ENCODE measurements at places on chromosomes 6 and 20. TPM values are rescaled to one million over a fixed set of nuclear protein-coding genes. Genes with fewer than 3 reads are reported as not detected.

DNA sequence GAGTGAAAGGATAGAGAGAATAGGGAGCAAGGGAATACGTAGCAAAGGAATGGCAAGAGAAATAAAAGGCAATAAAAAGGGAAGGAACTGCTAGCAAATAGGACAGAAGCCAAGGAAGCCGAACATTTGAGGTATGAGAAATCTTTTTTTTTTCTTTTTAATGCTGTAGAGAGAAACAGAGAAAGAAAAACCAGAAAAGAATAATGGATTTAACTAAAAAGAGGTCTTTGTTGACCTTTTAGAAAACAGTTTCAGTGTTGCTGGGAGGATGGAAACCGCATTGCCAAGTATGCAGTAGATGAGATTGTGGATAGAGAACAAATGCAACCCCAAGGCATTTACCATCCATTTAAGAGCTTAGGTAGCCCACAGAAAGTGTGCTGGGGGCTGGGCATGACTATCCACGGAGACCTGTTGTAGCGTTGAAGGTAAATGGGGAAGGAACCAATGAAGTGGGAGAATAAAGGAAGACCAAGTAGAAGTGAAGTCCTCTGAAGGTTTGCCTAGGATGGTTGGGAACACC is 23.3 kb upstream of the C6orf62 start:
- H3K4me1 ChIP-seq, result peaks cover 24% of the 10 kb centered on the region
- H3K27me3 ChIP-seq, result no peaks in the 10 kb centered on the region
- peak overlapping the region; percentile 99 for H3K27ac ChIP-seq
- H3K4me3 ChIP-seq, result no peak overlapping the region

DNA sequence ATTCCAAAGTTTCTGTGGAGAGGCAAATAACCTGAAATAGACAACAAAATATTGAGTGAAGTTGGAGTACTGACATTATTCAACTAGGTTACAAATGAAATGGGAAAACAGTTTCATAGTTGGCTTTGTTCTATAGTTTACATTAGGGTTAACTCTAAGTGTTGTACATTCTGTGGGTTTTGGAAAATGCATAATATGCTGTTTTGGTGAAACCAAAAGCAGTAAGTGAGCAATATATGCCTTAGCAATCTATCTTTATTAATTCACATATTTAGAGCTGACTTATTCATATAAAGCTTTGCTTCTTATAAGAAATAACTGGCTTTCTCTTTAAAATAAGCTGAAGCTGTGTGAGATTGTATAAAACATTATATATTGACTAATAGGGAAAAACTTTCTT is 157.5 kb upstream of the AHI1 start:
- no peak overlapping the region for H3K27ac ChIP-seq
- no peak overlapping the region for H3K4me3 ChIP-seq
- H3K4me1 ChIP-seq, result no peaks in the 10 kb centered on the region
- H3K27me3 ChIP-seq, result no peaks in the 10 kb centered on the region

GRCh38 chr20:38926934-38927616 is 858 bp downstream of the FAM83D start:
- H3K4me1 ChIP-seq, result peaks cover 6% of the 10 kb centered on the region
- no peak for DNase-seq
- no peaks in the 10 kb centered on the region for H3K36me3 ChIP-seq
- peak overlapping the region; percentile 70 for H3K4me3 ChIP-seq
- H3K27ac ChIP-seq, result peak overlapping the region; percentile 55

DNA sequence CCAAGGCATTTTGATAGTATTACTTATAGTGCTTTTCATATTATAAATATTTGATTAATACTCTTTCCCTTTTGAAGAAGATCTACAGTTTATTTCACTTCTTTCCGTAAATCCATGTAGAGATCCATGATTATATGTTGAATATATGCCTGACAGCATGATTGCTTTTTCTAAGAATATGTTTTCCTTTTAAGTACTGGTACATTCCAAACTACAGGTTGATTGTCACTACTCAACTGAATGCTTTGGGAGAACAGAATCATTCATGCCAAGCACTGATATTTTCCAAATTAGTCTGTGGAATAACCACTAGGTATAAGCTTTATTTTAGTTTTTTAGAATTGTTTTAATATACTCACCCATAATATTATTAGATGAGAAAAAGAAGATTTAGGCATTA is 330.2 kb downstream of the BCKDHB start:
- no peak overlapping the region for H3K4me3 ChIP-seq
- H3K4me1 ChIP-seq, result peaks cover 19% of the 10 kb centered on the region
- H3K36me3 ChIP-seq, result no peaks in the 10 kb centered on the region
- DNase-seq, result no peak
- H3K27ac ChIP-seq, result no peak overlapping the region

GRCh38 chr6:143157131-143157530 is 96.4 kb downstream of the AIG1 start:
- no peaks in the 10 kb centered on the region for H3K27me3 ChIP-seq
- no peak overlapping the region for H3K27ac ChIP-seq
- no peak overlapping the region for H3K4me3 ChIP-seq
- no peak for DNase-seq
- no peaks in the 10 kb centered on the region for H3K4me1 ChIP-seq
- no peaks in the 10 kb centered on the region for H3K36me3 ChIP-seq

GRCh38 chr6:134245706-134246105 is 72.2 kb downstream of the SGK1 start:
- H3K36me3 ChIP-seq, result no peaks in the 10 kb centered on the region
- H3K27ac ChIP-seq, result no peak overlapping the region
- H3K27me3 ChIP-seq, result no peaks in the 10 kb centered on the region
- DNase-seq, result no peak
- H3K4me3 ChIP-seq, result no peak overlapping the region
- H3K4me1 ChIP-seq, result peaks cover 3% of the 10 kb centered on the region

GRCh38 chr20:3714092-3714491 is 1.7 kb upstream of the SIGLEC1 start:
- H3K27ac ChIP-seq, result no peak overlapping the region
- no peak overlapping the region for H3K4me3 ChIP-seq
- H3K27me3 ChIP-seq, result no peaks in the 10 kb centered on the region
- no peaks in the 10 kb centered on the region for H3K4me1 ChIP-seq

DNA sequence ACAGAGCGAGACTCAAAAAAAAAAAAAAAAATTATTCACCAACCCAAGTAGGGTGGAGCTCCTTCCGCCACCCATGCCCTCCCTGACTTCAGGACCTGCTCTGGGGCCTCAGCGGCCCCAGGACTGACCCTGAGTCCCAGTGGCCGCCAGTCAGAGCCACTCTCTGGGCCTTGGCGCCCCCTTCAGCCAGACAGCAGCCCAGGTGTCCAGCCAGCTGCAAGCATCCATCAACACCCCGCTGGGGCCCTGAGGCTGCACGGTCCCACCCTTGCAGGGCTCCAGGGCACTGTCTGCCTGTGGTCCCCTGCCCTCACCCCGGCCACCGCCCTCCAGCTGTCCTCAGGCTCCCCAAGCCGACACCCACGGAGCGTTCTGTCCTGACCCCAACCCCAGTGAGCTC is 11.4 kb upstream of the KCNQ2 start:
- no peak for DNase-seq
- H3K27ac ChIP-seq, result no peak overlapping the region
- no peaks in the 10 kb centered on the region for H3K36me3 ChIP-seq
- peaks cover 7% of the 10 kb centered on the region for H3K27me3 ChIP-seq

DNA sequence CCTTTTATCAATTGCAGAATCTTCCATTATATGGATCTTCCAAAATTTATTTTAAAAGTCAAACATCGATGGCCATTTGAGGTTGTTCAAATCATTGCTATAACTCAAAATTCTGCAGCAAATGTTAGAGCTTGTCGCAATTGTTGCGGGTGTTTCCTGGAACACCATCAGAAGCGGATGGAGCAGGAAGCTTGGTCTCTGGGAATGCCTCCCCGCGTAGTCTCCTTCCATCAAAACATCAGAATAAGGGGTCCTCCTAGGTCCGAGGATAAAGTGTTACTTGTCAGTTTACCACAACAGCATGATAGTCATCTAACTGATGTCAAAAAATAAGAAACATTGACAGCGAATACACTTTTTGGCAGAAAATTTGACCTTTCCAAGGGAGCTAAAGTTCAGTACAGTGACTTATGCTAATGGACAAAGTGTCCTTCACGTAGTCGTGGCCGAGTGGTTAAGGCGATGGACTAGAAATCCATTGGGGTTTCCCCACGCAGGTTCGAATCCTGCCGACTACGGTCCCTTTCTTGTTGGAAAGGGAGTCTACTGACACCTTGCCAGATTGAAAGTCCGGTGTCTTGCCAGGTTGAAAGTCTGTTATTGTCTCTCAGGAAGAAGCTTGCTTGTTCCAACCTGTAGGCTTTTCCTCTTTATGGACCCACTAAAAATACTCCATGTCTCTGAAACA is 59.0 kb upstream of the ZNF184 start:
- H3K4me3 ChIP-seq, result no peak overlapping the region
- H3K4me1 ChIP-seq, result peaks cover 8% of the 10 kb centered on the region
- no peaks in the 10 kb centered on the region for H3K36me3 ChIP-seq
- no peak overlapping the region for H3K27ac ChIP-seq
- no peaks in the 10 kb centered on the region for H3K27me3 ChIP-seq

DNA sequence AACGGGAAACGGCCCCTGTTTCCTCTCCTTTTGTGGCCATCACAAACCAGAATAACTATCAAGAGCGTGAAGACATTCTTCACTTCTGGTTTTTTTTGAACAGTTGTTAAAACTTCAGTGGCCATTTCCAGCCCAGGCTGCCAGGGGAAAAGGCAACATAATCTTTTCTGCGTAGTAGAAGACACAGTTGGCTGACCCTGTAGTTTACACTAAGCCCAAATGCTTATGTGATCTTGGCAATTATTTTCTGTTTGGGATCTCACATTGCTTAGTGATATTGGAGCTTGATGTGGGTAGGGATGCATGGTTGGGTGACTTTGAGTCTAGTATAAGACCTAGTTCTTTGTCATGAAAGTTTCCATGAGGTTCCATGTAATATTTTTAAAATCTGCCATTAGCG is 449.4 kb upstream of the CDH4 start:
- H3K27ac ChIP-seq, result no peak overlapping the region
- H3K4me1 ChIP-seq, result no peaks in the 10 kb centered on the region
- H3K27me3 ChIP-seq, result no peaks in the 10 kb centered on the region
- no peak overlapping the region for H3K4me3 ChIP-seq
- DNase-seq, result no peak

- peaks cover 61% of the 10 kb centered on the region for H3K4me1 ChIP-seq
- H3K36me3 ChIP-seq, result peaks cover 94% of the 10 kb centered on the region
- H3K27me3 ChIP-seq, result no peaks in the 10 kb centered on the region
- peak overlapping the region; percentile 28 for H3K4me3 ChIP-seq
- H3K27ac ChIP-seq, result no peak overlapping the region
These were observed 8.1 kb upstream of the ZNFX1 start for GRCh38 chr20:49285813-49286494.

GRCh38 chr20:61445741-61446140 is 193.7 kb downstream of the CDH4 start:
- no peaks in the 10 kb centered on the region for H3K36me3 ChIP-seq
- no peak overlapping the region for H3K4me3 ChIP-seq
- H3K27me3 ChIP-seq, result no peaks in the 10 kb centered on the region
- H3K27ac ChIP-seq, result no peak overlapping the region
- H3K4me1 ChIP-seq, result peaks cover 19% of the 10 kb centered on the region

GRCh38 chr6:162069995-162070394 is 657.6 kb downstream of the PRKN start:
- no peak overlapping the region for H3K4me3 ChIP-seq
- H3K27ac ChIP-seq, result no peak overlapping the region
- DNase-seq, result no peak
- H3K27me3 ChIP-seq, result no peaks in the 10 kb centered on the region
- H3K36me3 ChIP-seq, result no peaks in the 10 kb centered on the region

- DNase-seq, result peak; percentile 80
- no peak overlapping the region for H3K27ac ChIP-seq
- no peaks in the 10 kb centered on the region for H3K27me3 ChIP-seq
- H3K36me3 ChIP-seq, result no peaks in the 10 kb centered on the region
These were observed 108.0 kb downstream of the PPP1R14C start for GRCh38 chr6:150250826-150251225.

GRCh38 chr6:38281126-38281525 is 358.6 kb downstream of the BTBD9 start:
- H3K36me3 ChIP-seq, result no peaks in the 10 kb centered on the region
- H3K27ac ChIP-seq, result no peak overlapping the region
- no peak for DNase-seq
- peaks cover 10% of the 10 kb centered on the region for H3K4me1 ChIP-seq
- no peaks in the 10 kb centered on the region for H3K27me3 ChIP-seq

OR2J3 gene
- total RNA-seq, result not detected

SAYSD1 gene
- 9.4 TPM for total RNA-seq

GNMT gene
- total RNA-seq, result 0.68 TPM

SAMD3 gene
- total RNA-seq, result 0.45 TPM

C6orf47 gene
- total RNA-seq, result 15.5 TPM

PTCHD4 gene
- 11.4 TPM for total RNA-seq

PNLDC1 gene
- 0.11 TPM for total RNA-seq

MOG gene
- total RNA-seq, result not detected

BTN1A1 gene
- total RNA-seq, result not detected
